ENCODE measurements at places on chromosomes 6 and 20. TPM values are rescaled to one million over a fixed set of nuclear protein-coding genes. Genes with fewer than 3 reads are reported as not detected.

GRCh38 chr20:33273117-33273851, 9.7 kb upstream of the BPIFB1 start:
- no peak for DNase-seq

DNA sequence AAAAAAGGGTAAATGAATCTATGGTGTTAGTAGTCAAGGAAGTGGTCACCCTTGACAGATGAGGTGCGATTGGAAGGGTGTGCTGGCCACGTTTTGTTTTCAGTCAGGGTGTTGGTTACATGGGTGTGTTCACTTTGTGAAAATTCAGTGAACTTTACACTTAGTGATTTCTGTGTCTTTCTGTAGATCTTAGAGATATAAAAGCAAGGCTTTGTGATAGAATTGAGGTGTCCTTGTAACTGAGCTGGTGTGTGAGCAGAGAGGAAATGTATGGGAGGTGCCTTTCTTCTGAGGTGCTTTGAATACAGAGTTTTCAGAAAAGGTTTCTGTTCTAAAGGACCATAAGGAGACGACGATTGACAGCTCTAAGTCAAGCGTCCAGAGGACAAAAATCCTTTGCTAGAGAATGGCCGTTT, 90.5 kb downstream of the SAMD3 start:
- no peak for DNase-seq

DNA sequence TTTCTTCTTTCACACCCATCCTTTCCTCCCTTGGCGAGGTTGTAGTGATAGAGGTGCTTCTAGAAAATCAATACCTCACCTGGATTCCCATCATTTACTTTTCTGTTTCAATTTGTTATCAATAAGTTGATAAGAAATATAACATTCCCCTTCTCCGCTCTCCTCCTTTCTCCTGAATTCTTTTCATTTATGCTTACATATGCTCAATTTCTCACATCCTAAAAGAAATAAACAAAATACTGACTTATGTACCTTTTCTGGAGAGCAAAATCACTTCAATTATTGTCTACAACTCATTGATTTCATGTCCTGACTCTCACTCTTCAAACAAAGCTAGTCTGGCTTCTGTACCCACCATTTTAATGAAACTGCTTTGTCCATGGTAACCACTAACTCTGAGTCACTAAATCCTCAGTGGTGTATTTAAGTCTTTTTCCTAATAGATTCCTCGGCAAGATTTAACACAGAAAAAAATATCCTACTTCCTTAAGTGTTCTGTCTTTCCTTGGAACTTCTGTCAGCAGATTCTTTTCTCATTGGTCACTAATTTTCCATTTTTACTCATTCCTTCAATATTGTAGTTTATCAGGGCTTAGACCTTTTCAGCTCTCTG, 289.6 kb downstream of the RFPL4B start:
- no peak for DNase-seq

Gene AKAP12
- 161 TPM for polyA plus RNA-seq

Gene RPP21
- 31.7 TPM for polyA plus RNA-seq

- no peak for DNase-seq
Measured at GRCh38 chr20:40192081-40192480, 497.0 kb downstream of the MAFB start.

Measured in right renal pelvis (tissue), 4 donors.